ENCODE measurements at places on chromosomes 12 and 14.

GRCh38 chr14:43169722-43170121 is 1337.4 kb downstream of the FSCB start:
- no peak for DNase-seq

- no peak for DNase-seq
Measured at GRCh38 chr12:45010059-45010458, 40.8 kb downstream of the DBX2 start.

- no peak for DNase-seq
Measured at GRCh38 chr12:9604287-9604686, 3.4 kb downstream of the KLRB1 start.

GRCh38 chr12:94057262-94058151 is 90.9 kb upstream of the PLXNC1 start:
- no peak for DNase-seq

- DNase-seq: peak; percentile 69
Measured at GRCh38 chr12:102883204-102883799, 33.7 kb downstream of the PAH start.

GRCh38 chr12:107241411-107241810 is 148.1 kb upstream of the CRY1 start:
- no peak for DNase-seq

DNA sequence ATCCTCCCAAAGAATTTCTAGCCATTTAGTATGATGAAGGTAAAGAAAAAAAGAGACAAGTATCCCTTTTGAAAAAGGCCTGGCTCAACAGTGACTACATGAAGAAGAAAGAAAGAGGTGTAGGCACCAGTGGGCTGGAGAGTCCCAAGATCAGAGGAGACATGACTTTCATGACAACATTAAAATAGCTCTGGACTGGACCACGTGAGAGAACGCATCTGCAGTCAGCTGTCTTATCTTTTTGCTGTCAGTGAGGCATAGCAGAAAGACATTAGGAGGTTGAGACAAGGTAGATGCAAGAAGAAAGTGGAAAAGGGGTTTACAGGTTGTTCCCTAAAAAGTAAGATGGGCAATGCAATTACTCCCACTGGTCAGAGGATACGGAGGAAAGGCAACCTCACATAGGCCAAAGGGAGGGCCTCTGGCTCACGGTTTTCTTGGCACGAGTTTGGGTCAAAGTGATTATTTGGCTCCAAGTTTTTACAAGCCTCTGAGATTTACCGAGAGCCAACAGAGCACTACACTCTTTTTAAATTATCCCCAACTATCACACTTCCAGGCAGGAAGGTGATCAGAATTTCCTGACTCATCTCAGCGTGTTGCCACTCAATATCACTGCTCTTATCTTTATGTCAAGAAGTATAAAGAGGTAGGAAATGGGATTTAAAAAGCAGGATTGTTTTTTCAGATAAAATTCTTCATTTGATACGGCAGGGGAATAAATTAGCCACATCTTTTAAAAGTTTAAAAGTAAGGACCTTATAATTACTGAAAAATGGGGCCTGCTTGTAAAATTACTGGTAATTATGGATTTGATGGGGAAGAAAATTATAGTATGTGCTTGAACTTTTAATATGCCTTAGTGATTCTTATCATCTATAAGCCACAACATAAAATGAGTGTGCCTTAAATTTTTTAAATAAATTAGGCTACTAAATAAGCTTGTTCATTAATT is 29.2 kb downstream of the TMTC1 start:
- no peak for DNase-seq

- DNase-seq: no peak
Measured at GRCh38 chr12:104138797-104139152, 765 bp upstream of the NFYB start.

- no peak for DNase-seq
Measured at GRCh38 chr12:29703528-29703927, 80.2 kb downstream of the TMTC1 start.

DNA sequence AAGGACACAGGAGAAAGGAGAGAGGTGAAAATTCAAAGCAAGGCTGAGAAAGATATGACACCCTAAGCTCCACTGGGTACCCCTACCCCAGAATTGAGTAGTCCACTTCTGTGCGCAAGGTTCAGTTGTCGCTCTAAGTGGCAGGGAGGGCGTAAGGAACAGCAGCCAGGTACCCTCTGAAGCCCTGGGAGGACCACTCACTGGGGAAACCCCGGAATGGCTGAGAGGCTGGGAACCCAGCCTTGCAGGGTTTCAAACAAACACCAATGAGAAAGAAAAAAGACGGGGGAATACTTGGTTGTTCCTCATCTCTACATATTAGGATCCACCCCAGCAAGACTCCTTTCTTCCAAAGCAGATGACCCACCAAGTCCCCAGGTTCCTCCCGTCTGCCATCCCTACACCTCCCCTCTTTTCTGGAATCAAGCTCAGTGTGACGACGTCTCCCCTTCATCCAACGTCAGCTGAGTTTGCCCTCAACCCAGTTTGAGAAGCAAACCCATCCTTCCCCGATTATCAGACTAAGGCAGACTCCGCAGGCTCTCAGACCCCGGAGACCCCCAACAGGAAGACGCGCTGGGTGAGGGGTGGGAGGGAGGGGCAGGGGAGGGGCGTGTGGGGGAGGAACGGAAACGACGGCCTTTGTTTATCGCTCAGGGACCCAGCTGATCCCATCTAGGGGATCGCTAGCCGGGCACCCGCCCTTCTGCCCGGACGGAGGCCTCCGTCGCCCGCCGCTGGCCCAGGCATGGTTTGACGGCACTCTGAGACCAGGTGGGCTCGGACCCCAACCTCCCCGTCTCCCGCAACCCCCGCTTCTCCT is 795 bp downstream of the LMBR1L start:
- no peak for DNase-seq

- DNase-seq: no peak
Measured at GRCh38 chr12:133057446-133057845, 20.1 kb downstream of the ZNF84 start.

DNA sequence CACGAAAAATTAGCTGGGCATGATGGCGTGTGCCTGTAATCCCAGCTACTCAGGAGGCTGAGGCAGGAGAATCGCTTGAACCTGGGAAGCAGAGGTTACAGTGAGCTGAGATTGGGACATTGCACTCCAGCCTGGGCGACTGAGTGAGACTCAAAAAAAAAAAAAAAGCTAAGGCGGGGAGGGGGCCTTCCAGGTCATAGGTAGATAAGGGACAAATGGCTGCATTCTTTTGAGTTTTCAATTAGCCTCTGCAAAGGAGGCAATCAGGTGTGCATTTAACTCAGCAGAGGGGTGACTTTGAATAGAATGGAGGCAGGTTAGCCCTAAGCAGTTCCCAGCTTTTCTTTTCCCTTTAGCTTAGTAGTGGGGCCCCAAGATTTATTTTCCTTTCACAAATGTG is 743 bp upstream of the AACS start:
- no peak for DNase-seq

GRCh38 chr12:111141205-111141604 is 220.8 kb upstream of the MYL2 start:
- no peak for DNase-seq

DNA sequence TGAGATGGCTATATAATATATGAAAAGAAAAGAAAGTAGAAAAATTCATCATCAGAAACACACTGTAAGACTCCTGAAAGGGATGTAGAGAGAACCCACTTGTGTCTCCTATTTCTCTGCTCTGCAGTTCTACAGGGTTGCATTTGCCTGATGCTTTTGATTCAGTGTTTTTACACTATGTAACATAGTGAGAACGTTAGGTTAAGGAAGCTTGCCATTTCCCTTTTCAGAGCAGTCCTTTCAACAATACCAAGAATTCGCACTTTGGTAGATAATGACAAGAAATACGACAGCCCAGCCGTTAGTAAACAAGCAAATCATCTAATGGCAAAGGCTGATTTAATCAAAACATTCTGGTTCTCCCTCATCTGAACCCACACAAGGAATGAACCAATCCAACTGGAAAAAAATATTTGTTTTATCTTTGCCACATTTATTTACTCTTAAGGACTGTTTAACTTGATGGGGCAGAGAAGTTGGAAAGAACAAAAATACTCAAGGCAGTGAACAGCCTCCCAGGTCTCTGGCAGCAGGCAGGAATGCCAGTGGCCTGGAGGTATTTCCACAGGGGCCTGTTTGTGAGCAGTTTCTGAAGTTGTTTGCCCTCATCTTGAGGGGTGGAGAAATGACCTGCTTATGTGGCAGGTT is 30.8 kb upstream of the SOCS2 start:
- no peak for DNase-seq
